ENCODE measurements at places on chromosomes 1 and 21.
A peak's percentile ranks its signal among the peaks of the same experiment; 100 is the strongest.

DNA sequence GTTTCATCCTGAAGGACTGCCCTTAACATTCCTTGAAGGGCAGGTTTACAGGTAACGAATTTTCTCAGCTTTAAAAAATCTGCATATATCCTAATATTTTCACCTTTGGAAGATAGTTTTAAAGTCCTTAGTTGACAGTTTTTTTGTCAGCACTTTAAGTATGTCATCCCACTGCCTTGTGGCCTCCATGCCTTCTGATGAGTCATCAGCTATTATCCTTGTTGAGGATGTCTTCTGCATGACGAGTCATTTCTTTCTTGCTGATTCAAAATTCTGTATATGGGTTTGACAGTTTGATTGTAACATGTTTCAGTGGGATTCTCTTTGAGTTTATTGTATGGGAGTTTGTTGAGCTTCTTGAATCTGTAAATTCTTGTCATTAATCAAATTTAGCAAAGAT is 500.6 kb downstream of the DISC1 start:
- DNase-seq: no peak

GRCh38 chr1:145889722-145890121 is 4.1 kb upstream of the ANKRD35 start:
- DNase-seq: no peak

DNA sequence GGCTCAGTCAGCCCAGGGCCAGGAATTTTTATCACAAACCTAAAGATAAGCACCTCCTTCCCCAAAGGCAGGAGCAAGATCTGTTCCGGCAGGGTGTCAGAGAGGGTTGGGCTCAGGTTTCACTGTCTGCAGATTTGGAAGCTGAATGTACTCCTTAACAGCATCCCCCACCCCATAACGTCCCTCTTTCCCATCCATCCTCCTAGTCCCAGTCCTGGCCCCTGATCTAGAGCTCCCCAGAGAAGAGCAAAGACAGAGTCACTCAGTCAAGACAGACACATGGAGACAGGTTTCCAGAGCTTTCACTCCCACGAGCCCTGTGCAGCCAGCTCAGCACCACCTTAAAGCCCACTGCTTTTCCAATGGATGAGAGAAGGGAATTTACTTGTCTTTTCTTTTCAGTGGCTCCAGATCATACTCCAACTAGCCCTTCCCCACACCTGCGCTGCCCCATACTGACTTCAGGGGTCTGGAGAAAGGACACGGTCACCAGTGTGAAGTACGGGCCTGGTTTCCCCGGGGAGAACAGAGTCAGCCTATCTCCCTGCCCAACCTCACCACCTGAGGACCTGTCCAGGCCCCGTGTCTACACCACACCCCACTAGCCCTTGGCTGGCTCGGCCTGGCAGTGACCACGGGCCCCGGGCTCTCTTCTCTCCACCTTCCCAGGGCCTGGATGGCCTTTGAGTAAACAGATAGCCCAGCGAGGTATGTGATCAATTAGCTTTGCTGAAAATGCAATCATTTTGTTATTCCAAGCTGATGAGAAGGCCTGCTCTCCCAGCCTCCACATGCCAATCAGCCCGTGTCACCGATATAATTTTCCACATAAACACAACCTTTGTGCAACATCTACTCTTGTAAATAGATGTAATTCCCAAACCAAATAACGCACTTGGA is 249.1 kb downstream of the FOXD2 start:
- DNase-seq: no peak

DNA sequence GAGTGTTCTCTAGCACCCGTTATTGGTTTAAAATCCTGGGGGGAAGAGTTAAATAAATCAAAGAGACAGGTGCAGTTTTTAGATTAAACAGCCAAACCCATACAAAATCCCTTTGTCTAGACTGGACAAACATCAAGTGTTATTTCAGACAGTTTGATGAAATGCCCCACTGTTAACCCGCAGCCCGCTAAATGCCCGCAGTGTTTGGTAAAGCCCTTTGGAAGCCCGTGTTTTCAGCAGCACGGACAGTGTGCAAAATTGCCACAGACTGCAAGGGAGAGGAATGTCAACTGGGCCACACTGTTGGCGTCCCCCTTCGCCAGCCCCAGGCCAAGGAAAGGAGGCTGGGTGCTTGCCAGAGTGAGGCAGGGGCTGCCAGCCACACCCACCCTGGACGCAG is 26.6 kb downstream of the AJAP1 start:
- no peak for DNase-seq

GRCh38 chr1:93668121-93668520 is 13.5 kb downstream of the BCAR3 start:
- DNase-seq: no peak

DNA sequence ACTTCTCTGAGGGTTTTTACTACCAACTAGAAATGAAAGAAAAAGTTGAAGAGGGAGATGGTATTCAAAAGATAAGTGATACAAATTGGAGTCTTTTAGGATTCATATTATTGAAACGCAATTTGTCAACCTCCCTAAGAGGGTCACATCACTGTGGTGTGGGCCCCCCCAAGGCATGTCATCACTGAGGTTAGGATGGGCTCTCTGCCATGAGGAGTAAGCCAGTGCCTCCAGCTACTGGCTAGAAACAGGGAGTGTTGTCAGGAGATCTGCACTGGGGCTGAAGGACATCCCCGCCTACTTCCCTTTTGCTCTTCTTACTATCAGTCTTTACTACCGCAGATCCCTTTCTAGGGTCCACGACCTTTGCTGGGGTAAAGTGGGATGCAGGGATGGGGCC is 25.9 kb downstream of the ITSN1 start:
- no peak for DNase-seq

DNA sequence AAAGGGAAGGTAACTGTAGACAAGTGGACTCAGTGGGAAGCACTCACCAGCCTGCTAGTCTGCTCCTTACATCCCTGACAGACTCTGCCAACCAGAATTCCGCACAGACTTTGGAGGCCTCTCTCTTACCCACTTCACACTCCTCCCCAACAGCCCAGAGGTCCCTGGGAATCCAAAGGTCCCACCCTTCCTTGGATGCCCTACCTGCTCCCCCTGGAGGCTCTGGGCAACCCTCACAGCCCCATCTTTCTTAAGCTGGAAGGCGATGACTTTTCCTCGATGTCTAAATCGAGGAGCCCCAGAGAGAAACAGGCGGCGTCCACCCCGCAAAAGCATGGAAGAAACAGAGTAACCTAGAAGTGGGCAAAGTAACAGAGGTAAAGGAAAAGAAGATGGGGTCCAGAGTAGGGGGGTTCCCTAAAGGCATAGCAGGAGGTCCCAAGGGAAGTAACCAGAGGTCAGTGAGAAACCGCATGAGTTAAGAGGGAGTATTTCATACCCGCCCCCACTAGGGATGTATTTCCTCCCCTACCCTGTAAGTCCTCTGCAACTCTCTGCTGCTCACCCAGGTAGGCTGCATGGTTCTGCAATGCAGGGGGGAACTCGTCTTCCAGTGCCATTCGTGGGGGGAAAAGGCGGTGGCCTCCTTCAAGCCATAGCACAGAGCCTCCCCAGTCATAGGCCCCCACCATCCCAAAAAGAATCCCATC is 8.4 kb downstream of the ITGA10 start:
- no peak for DNase-seq

- DNase-seq: no peak
These were observed 108.0 kb downstream of the ENAH start for GRCh38 chr1:225544924-225545323.

GRCh38 chr1:208527156-208527555 is 283.0 kb upstream of the PLXNA2 start:
- DNase-seq: no peak

- no peak for DNase-seq
These were observed 105.7 kb upstream of the PLPPR5 start for GRCh38 chr1:99110140-99111041.

GRCh38 chr1:110489406-110489805 is 29.6 kb downstream of the KCNA10 start:
- no peak for DNase-seq

DNA sequence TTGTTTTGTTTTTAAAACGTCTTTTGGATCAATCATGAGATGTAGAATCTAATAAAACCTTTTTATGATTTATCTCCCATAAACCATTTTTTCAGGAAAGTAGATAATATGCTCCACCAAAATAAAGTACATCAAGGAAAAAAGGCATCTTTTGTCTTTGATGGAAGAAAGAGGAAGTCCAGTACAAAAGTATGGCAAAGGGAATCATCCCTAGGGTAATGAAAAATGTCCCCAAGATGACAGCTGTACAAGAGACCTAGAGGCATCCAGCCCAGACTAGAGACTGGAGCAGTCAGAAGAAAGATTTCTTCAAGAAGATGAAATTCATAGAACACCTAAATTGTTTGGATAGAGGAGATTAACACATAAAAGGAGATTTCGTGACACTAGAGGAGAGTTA is 32.3 kb upstream of the GFI1 start:
- DNase-seq: no peak

- no peak for DNase-seq
These were observed 127.0 kb downstream of the NME7 start for GRCh38 chr1:169240449-169241232.

GRCh38 chr1:46218443-46218842 is 15.3 kb downstream of the LURAP1 start:
- DNase-seq: no peak

GRCh38 chr1:178580096-178580495 is 67.2 kb downstream of the TEX35 start:
- no peak for DNase-seq

GRCh38 chr1:94209982-94210381 is 27.4 kb downstream of the ARHGAP29 start:
- DNase-seq: no peak

GRCh38 chr1:212271823-212272485 is 13.3 kb upstream of the PPP2R5A start:
- no peak for DNase-seq

DNA sequence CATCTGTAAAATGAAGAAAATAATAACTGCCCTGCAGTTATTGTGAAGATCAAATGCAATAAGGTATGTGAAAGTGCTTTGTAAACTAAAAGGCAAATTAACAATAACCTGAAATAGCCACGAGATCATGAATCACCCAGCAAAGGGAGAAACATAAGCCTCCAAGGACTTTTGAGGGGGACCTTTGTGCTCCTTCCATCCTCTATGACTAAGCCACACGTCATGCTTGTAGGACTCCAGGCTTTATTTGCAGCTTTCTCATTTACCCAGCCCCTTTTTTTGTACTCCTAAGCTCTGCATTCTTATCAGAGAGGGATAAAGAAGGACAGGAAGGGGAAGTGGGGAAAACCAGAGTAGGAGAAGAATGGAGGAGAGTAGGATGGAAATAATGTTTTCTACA is 115.1 kb downstream of the PROX1 start:
- DNase-seq: no peak

GRCh38 chr1:226736908-226737818 is 1.9 kb downstream of the ITPKB start:
- DNase-seq: peak; percentile 74

DNA sequence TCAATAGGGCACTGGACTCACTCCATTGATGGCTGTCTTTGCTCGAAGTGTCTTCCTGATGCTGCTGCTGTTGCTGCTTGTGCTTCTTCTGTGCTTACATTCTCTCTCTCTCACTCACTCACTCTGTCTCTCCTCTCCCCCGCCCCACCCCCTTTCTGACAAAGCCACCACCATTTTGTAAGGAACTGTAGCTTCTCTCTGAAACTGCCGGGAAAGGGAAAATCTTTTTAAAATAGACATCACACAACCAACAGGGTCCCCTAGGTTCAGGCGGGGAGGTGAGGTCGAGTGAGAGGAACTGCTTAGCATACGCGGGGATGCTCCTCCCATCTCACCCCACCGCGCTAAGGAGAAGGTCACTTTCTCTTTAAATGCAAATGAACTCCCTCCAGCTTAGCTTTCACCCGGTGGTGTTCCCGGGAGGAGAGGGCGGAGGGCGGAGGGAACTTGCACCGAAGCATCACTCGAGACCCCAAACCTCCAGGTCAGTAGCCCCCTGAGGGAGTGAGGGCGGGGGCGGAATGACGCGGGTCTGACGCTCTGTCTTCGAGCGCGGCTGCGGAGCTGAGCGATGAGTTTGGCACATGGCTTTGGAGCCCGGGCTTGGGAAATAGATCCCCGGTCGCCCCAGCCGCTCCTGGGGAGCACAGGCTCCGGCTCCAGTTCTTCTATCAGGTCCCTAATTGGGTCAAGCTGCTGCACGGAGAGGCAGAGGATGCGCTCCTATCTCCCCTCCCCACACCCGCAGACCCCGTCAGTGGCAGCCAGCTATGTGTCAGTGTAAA is at the start of gene CCDC28B:
Gene CCDC28B, plus strand, starts transcription at position 370 of the 785 bp plus-strand sequence. CDS start 1,341 bp downstream, outside the sequence.
- peak; percentile 73 for DNase-seq

- DNase-seq: no peak
These were observed 80.8 kb upstream of the DYNLT5 start for GRCh38 chr1:66671455-66671854.

DNA sequence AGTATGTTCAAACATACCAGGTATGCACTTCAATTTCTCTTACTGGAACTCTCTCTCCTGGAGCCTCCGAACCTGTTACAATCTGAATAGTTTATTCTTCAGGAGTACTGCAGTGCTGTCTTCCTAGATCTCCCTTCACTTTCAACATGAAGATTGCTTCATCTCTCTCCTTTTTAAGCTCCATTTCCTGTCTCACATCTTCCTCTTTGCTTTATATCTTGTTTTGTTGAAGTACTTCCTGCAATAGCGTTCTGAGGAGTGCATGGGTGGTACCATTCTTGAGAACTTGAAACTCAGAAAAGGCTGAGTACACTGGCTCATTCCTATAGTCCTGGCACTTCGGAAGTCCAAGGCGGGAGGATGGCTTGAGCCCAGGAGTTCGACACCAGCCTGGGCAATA is 15.7 kb upstream of the C1orf146 start:
- no peak for DNase-seq

DNA sequence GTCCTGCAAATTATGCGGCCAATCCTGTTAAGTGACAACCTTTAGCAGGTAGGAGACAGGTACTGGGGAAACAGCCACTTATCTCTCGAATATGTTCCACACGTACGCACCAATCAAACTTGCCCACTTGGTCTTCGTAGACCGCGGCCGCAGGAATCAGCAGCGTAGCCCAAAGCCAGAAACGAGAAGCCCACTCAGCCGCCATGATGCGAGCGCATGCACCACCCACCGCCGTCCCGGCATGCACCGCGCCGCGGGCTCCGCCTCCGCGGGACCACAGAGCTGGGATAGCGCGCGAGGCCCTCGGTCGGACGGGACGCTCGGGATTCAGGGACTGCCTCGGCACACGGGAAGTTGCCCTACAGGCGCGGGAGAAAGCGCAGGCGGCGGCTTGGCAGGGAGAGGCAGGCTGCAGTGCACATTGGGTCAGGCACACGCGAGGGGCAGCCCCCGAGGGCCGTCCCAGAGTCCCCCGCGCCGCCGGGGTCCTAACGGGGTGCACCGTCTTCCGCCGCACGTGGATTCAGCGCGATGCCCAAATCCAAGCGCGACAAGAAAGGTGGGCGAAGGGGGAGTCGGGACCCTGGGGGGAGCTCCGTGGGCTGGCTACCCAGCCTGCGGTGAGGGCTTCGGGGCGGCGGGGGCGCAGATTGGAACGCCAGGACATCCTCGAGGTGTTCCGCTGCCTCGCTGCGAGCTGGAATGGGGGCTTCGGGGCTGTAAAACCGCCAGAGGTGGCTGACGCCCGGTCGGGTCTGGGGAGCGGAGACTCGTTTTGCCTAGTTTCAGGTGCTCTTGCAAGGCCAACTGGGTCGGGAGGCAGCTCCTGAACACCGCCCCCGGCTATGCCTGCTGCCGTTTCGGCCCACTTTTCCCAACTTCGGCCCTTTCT is at the start of the genes EMC1 and MRTO4:
Gene EMC1, minus strand, starts transcription at position 220 of the 892 bp plus-strand sequence. Its CDS starts 15 bp downstream, at position 205.
Gene MRTO4, plus strand, starts transcription at position 501 of the 892 bp plus-strand sequence. Its CDS starts 31 bp downstream, at position 532.
- DNase-seq: peak; percentile 96

- DNase-seq: no peak
These were observed 76.4 kb upstream of the ZBTB18 start for GRCh38 chr1:243974451-243975292.

Measured in activated T-cell treated with anti-CD3 and anti-CD28 coated beads, Interleukin-2, amount 50 U/mL, for 48 hours (primary cell).